Activated CD4-positive, alpha-beta T cell treated with anti-CD3 and anti-CD28 coated beads, Interleukin-2, amount 10 ng/mL, durations not matched to agents 7 days and 5 days (primary cell): ENCODE measurements at places on chromosomes 11 and 22. TPM values are rescaled to one million over a fixed set of nuclear protein-coding genes. Genes with fewer than 3 reads are reported as not detected.

DNA sequence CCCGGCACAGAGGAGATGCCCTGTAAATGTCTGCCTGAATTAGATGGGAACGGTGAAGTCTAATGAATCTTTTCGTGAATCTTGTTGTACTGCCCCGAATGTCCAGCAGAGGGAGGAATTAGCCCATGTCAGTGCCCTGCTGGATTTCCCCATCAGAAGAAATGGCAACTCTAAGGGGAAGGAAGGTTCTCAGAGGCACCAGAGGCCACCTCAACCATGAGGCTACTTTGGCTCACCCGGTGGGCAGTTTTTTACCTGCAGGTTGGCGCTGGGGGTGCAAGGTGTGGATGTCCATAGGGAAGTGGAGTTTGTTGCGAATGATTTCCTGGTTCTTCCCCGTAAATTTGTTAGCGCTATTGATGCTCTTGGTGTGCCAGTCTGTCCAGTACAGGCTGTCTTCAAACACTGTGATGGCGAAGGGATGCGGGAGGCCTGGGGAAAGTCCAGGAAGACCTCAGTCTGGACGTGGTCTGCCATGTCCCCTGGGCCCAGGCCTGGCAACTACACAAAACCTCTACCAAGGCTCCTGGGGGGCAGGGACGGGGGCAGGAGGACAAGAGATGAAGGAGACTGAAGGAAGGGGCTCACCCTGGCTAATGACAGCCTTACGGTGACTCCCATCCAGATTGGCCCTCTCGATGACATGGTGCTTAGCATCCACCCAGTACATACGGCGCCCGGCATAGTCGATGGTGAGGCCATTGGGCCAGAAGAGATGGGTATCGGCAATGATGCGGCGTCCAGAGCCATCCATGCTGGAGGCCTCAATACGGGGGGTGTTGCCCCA, 28.5 kb downstream of the LRP4 start:
- H3K4me1 ChIP-seq: peaks cover 2% of the 10 kb centered on the region
- H3K27me3 ChIP-seq: peaks cover 4% of the 10 kb centered on the region
- no peaks in the 10 kb centered on the region for H3K36me3 ChIP-seq
- DNase-seq: peak; percentile 83

GRCh38 chr11:1553808-1554594, 18.1 kb downstream of the DUSP8 start:
- DNase-seq: no peak
- no peak overlapping the region for H3K4me3 ChIP-seq
- H3K27me3 ChIP-seq: peaks cover 11% of the 10 kb centered on the region
- no peaks in the 10 kb centered on the region for H3K4me1 ChIP-seq
- H3K36me3 ChIP-seq: no peaks in the 10 kb centered on the region

- H3K36me3 ChIP-seq: no peaks in the 10 kb centered on the region
- H3K4me3 ChIP-seq: no peak overlapping the region
- no peak for DNase-seq
- H3K27ac ChIP-seq: no peak overlapping the region
- no peaks in the 10 kb centered on the region for H3K27me3 ChIP-seq
These were observed 4.0 kb downstream of the PPP6R2 start for GRCh38 chr22:50347157-50347556.

- DNase-seq: no peak
- no peak overlapping the region for H3K27ac ChIP-seq
These were observed 187.7 kb upstream of the E2F8 start for GRCh38 chr11:19428206-19429002.

DNA sequence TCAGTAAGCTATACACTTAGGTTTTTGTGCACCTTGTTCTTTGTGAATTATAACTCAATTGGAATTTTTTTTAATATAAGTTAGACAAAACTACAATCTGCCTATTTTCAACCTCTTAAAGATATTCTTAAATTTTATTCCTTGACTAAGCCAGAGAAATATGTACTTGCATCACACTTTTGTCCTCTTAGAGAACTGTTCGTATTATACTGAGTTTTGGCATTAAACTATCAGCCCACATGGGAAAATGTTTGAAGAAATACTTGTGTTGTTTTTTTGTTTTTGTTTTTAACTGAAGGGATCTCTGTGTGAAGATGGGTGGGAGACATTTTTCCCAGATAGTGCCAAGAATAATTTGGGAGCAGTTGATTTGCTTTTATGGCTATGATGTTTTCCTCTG, 25.3 kb downstream of the CEP295 start:
- no peak overlapping the region for H3K4me3 ChIP-seq
- no peak for DNase-seq
- no peaks in the 10 kb centered on the region for H3K27me3 ChIP-seq
- peaks cover 16% of the 10 kb centered on the region for H3K4me1 ChIP-seq

Gene SLC29A2
- 8.3 TPM for total RNA-seq

DNA sequence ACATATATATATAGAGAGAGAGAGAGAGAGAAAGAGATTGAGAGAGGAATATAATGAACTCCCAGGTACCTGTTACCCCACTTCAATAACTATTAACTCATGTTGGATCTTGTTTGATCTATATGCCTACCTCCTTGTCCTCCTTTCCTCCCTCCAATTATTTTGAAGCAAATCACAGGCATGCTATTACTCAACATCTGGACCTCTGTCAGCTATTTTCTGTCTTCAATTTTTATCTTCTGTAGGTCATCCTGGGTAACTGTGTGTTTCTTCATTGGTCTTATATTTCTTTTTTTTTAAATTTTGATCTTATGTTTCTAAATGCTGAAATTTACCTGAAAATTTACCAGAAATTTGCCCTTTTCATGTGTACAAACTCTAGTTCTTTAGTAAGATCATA, 24.8 kb downstream of the UVRAG start:
- peaks cover 9% of the 10 kb centered on the region for H3K36me3 ChIP-seq
- no peak overlapping the region for H3K27ac ChIP-seq
- no peaks in the 10 kb centered on the region for H3K27me3 ChIP-seq
- H3K4me1 ChIP-seq: peaks cover 7% of the 10 kb centered on the region

Gene TRIM48
- total RNA-seq: not detected

DNA sequence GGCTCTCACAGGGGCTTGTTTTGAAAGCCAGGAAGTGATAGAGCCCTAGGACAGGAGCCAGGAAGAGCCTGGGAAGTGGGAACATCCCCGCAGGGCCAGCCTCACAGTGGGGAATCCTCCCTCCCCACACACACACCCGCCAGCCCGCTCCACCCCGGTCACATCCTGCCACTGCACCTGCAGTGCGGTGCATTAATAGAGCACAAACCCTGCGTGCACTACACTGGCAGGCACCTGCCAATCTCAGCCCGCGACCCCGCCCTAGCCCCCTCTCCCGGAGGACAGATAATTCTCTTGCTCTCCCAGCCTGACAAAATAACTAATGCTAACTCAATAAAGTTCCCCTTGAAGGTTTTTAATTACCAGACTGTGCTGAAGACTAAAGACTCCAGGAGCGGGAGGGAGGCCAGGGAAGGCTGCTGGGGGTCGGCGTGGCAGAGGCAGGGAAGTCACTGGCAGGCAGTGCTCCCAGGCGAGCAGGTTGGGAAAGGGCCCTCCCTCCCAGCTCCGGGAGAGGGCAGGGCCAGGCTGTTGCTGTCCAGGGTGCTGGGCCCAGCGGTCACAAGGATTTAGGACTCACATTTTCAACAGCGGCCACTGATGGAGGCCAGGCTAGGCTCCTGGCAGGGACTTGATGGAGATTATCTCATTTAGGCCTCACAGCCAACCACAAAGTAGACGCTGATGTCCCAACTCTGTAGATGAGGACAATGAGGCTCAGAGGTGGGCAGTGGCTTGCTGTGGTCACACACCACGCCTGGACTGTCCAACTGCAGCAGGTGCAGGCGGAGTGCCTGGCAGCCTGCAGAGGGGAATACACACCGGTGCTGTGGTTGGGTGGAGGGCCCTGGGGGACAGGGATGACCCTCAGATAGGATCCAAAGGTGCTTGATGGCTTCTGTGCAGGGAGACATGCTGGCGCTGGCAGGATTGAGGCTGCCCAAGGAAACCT, 23.9 kb upstream of the TCF20 start:
- peak; percentile 54 for DNase-seq
- peaks cover 50% of the 10 kb centered on the region for H3K4me1 ChIP-seq
- H3K27me3 ChIP-seq: no peaks in the 10 kb centered on the region

DNA sequence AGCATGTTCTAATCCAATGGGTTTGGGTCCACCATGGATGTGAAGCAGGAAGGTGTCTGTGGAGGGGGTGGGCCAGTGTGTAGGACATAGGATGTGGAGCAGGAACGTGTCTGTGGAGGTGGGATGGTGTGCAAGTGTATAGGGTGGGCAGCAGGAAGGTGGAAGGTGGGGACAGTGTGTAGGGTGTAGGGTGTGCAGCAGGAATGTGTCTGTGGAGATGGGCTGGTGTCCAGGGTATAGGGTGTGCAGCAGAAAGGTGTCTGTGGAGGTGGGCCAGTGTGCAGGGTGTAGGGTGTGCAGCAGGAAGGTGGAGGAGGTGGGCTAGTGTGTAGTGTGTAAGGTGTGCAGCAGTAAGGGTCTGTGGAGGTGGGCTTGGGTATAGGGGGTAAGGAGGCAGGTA, 1068.0 kb downstream of the NTM start:
- H3K4me1 ChIP-seq: no peaks in the 10 kb centered on the region
- DNase-seq: no peak
- H3K4me3 ChIP-seq: no peak overlapping the region
- no peak overlapping the region for H3K27ac ChIP-seq
- no peaks in the 10 kb centered on the region for H3K36me3 ChIP-seq
- no peaks in the 10 kb centered on the region for H3K27me3 ChIP-seq

Gene GGTLC3
- total RNA-seq: not detected
